ENCODE measurements at places on chromosomes 6 and 20.
A peak's percentile ranks its signal among the peaks of the same experiment; 100 is the strongest.

DNA sequence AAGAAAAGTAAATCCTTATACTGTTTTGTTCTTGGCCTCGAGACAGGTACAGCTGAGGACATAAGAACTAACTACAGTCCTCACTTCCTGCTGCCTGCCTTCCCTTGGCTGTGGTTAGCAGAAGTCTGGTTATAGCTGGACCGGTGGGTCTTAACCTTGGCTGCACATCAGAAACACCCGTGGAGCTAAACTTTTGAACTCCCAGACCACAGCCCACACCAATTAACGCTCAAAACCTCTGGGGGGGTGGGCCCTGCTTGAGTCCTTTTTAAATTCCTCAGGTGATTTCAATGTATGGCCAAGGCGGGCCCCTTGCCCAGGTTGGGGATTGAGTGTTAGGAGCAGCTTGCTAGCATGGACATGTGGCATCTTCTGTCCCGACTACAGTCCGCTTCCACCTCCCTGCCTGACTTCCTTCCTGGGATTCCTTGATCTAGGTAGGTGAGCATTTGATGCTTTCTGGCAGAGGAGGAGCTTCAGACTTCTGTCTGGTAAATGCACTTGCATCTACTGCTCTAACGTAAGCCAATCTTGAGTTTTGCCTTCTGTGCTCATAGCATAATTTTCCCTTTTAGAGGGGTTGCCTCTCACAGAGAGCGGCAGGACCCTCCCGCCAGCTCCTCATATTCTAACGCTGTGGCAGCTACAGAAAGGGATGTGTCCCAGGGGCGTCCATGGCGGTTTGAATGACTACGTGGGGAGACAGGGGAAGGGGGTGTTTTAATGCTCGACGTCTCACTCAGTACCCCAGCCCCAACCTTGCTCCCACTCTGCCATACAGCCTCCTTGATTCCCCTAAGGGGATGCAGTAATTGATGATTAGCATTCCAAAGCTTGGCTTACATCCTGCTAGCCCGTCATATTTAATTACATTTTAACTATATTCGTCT lies 390.1 kb downstream of the ZFAND3 start:
- no peak for DNase-seq

- no peak for DNase-seq
These were observed 369.9 kb downstream of the BTBD3 start for GRCh38 chr20:12287575-12287974.

DNA sequence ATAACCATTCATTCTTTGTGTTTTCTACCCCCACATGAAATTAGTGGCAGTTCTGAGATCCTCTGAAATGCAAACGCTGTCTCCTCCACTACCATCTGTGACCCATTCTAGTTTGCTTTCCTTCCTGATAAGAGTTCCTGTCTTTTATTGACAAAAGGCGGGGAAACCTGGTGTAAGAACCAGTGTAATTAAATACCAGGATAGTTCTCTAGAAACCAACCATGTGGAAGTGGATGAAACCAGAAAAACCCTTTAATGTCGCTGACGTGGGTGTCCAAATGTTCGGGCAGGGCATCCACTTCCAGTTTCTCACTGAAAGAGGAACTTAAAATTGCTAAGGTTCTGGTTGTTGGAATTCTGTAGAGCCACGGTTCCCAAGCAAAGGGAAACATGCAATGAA lies 79.1 kb downstream of the TNFRSF21 start:
- DNase-seq = no peak

DNA sequence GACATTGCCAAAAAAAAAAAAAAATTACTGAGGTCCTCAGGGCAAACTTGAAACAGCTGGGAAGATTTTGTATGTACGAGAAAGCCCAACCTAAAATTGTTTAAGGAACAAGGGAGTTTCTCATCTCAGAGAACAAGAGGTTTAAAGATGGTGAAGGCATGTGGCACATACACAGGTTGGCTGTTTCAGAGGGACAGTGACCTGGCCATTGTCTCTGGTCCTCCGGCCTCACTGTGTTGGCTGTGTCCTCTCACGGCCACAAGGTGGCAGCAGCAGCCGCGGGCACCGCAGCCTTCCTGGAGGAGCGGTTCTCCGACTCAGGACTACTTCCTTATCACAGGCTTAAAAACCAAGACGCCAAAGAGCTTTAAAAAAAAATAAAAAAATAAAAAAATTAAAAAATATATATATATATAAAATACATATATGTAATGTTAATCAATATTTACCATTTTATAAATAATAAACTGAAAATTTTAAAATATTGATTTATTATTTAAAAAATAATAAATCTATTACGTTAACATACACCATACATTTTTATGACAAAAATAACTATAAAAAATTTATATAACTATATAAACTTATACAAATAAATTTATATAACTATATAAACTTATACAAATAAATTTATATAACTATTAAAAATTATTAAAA lies 52.8 kb downstream of the GTF2H5 start:
- peak; percentile 51 for DNase-seq

DNA sequence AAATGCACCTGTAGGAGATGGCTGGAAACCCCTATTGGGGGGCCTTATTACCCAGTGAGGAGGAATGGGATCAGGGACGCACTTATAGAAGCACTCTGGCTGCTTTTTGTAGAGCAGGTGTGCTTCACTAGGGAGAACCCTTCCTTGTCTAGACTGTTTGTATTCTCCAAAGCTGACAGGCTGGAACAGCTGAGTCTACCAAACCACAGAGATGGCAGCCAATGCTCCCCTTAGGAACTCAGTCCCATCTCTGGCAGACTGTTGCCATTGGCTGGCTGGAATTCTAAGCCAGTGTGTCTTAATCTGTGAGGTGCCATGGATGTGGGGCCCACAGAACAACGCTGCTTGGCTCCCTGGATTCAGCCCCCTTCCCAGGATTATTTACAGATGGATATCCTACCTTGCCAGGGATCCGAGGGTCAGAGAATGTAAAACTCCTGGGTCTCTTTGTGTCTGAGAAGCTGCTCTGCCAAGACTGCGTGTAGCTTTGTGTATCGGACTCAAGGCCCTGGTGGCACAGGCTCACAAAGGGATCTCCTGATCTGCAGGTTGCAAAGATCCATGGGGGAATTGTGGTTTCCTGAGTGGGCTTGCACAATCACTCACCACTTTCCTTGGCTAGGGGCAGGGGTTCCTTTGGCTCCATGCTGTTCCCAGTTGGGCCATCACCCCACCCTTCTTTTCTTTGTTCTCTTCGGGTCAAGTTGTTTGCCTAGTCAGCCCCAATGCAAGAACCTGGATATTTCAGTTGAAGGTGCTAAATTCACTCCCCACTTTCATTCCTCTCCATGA lies 26.1 kb downstream of the C6orf52 start:
- no peak for DNase-seq

- no peak for DNase-seq
These were observed 21.2 kb upstream of the BTN1A1 start for GRCh38 chr6:26478985-26479278.

GRCh38 chr6:105164418-105164817 lies 15.4 kb downstream of the POPDC3 start:
- no peak for DNase-seq

DNA sequence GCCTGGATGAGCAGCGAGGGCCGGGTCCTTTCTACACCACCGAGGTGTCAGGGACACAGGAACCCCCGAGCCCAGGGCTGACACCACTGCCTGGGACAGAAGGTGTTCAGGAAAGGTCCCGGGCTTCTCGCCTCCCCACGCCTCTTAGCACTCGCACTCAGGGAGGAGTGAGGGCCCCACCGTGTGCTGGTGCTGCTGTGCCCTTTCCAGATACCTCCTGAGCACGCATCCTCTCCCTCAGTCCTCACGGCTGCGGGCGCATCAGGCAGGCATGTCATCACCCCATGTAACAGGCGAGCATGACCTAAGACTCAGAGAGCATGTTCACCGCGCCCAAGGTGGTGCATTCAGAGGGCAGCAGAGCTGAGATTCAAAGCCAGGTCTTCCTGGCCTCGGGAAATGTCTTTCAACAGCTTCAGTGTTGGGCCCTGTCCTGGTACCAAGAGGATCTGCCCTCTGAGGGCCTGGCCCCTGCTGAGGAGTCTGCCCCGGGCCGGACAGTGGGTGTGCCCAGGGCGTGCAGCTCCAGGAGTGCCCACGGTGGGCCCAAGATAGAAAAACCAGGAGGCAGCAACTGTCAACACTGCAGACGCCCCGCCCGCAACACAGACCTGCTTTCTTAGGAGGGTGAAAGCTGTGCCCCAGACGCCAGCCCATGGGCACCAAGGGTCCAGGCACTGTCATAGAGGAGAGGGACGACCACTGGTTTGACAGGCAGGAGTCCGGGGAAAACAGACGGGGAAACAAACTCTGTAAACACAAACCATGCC lies 29.2 kb downstream of the TGM2 start:
- no peak for DNase-seq

Measured in T-helper 2 cell (primary cell).